ENCODE measurements at places on chromosomes 12 and 14.

- DNase-seq: no peak
Observed at GRCh38 chr14:74932401-74932901, 9.4 kb upstream of the RPS6KL1 start.

- DNase-seq: no peak
Observed at GRCh38 chr14:31283578-31284252, 76.1 kb upstream of the HECTD1 start.

DNA sequence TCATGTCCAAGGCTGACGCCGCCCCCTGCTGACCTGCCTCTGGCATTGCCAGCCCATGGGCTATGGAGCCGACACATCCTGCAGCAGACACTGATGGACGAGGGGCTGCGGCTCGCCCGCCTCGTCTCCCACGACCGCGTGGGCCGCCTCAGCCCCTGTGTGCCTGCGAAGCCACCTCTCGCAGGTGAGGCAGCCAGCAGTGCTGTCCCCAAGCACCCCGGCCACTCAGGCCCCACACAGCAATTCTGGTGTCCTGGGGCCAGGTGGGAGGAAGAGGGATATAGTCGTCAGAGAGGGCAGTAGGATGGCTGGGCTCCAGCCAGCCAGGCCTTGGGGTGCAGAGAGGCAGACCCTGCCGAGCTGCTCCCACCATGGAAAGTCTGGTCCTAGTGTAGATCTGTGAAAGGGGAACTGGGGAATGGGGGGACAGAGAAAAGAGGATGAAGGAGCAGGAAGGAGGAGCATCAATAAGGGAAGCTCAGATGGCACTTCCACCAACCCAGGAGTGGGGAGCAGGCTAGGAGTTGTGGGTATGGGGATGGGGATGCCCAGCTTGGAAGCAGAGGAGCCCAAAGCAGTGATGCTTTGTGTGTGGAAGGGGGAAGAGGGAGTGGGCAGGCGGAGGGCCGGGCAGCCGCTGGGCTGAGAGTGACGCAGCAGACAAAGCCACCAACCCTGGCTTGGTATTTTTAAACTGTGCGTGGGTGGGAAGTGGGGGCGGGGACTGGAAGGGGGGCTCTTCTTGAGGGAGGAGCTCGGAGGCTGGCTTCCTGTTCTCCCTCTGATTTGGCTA is 4.7 kb downstream of the NAB2 start:
- DNase-seq: peak; percentile 61

GRCh38 chr12:121404734-121405133 is 4.8 kb downstream of the RNF34 start:
- DNase-seq: no peak

DNA sequence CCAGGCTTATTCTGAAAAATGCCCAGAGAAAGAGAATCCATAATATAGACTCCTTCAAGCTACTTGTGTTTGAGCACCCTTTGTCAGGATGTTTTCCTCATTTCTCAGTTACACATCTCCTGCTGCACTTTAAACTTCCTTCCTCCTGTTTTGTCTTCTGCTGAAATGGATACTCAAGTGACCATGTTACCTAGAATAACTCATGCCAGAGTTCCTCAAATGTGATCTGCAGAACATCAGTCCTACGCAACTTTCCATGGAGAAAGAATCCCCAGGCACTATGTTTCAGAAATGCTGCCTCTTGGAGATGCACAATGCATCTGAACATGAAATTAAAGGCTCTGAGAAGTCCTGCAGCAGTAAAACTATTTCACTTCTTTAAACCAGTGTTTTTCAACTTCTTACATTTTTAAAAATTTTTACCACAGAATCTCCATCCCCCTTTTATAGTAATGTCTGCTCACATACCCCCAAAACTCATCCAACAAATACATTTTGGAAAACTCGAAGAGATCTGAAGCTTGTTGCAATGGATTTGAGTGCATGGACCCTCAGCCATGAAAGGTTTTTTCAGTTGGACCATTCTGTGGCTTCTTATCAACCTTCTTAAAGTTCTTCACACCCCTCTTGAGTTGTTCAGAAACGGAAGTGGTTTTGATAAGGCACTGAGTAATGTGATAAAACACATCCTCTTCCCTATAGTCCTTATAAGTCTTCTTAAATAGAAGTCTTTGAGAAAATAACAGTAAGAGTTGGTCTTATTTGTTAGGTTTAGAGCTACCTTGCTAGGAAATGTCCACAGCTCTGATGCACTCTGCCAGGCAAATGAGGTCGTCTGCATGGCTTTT is 84.5 kb upstream of the KCNA1 start:
- DNase-seq: no peak

GRCh38 chr12:94638521-94638920 is 11.8 kb downstream of the TMCC3 start:
- no peak for DNase-seq

GRCh38 chr12:54541751-54542290 is 7.6 kb upstream of the PDE1B start:
- no peak for DNase-seq

DNA sequence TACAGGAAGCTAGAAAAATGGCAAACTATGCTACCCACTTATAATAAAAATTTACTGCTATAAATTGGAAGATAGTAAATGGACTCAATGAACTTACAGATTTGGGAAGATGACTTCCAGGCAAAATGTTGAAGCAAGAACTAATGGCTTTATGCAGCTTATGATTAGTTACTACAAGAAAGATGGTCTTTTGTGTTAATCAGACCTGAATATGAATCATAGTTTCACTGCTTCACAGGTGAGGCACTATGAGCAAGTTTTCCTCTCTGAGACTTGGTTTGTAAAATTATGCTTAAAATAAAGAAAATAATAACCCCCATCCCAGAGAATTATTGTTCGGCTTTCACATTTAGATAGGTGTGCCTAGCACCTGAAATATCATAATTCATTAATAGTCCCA is 19.8 kb upstream of the DCN start:
- no peak for DNase-seq

GRCh38 chr14:74765721-74766120 is 2.6 kb downstream of the YLPM1 start:
- no peak for DNase-seq

- no peak for DNase-seq
Observed at GRCh38 chr12:13962699-13963098, 18.7 kb downstream of the GRIN2B start.

DNA sequence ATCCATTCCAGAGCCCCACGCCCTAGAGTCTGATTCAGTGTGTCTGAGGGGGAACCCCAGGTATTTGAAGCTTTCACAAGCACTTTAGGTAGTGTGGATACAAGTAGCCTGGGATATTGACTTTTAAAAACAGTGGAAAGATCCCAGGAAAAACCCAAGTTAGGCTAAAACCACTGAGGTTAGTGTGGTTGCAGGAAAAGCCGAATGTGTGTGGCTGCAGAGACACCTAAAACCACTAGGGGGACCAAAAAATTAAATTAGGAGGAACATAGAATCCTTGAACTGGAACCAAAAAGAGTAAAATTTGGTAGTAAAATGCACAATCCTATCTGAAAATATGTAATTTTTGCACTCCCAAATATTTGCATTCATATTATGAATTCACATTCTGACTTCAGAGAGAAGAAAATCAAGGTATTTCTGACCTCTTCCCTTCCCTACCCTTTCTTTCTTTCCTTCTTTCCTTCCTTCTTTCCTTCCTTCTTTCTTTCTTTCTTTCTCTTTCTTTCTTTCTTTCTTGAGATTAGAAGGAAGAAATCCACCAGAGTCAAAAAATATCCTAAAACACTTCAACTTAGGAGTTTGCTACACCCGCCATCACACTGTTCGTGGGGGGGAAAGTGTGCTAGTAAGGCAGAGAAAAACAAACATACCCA is 37.8 kb downstream of the SLCO1A2 start:
- DNase-seq: no peak

DNA sequence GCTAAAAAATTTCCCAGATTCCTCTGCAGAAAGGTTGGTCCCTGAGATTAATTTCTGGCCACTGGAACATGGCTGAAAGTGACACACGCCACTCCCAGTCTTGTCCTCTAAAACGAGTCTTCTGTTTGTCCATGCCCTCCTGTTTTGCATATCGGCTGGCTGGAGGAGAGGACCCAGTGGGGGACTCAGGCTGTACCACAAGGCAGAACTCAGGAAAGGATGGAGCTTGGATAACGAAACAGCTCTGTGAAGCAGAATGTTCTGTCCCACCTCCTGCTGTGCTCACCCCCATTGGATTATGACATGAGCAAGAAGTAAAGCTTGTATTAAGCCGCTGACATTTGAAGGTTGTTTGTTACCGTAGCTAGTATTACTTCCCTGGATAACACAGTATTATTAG is 856.2 kb downstream of the BCL11B start:
- DNase-seq: no peak

All from kidney glomerular epithelial cell (primary cell).